Fibroblast of gingiva (primary cell): ENCODE measurements at places on chromosomes 1 and 21.

DNA sequence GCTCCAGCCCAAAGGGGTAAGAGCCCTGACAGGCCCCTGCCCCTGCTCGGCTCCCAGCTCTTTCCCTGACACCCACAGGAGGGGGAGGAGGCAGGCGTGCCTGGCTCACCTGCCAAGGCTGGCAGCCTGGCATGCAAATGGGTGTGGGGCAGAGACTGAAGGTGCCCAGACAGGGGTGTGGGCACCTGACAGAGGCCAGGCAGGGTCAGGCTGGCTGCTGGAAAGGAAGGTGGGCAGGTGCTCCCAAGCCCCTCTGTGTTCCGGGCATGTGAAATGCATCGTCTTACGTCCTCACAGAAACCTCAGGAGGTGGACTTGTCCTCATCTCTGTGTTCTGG lies 19.4 kb upstream of the CASZ1 start:
- no peak for DNase-seq

GRCh38 chr1:175839779-175840669 lies 96.6 kb upstream of the TNR start:
- DNase-seq, result no peak

- peak; percentile 54 for DNase-seq
These were observed 144.0 kb downstream of the KIF26B start for GRCh38 chr1:245298781-245299180.

GRCh38 chr1:59355361-59355760 lies 58.5 kb downstream of the FGGY start:
- peak; percentile 13 for DNase-seq

DNA sequence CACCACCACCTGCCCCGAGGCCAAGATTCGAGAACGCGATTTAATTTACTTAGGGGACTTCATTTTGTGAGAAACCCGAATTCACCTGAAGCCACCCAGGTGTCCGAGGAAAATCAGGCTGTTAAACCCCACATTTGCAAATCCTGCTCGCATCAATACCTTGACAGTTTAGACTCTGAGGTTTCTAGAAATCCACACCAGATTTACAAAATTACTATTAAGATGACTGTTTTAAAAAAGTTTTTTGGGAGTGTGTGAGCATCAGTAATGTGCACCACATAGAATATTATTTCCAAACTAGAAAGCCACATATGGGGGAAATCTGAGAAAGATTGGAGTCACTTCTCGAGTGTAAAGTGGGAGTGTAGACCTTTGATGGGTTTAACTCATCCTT lies 685 bp downstream of the RIMKLA start:
- DNase-seq, result no peak

DNA sequence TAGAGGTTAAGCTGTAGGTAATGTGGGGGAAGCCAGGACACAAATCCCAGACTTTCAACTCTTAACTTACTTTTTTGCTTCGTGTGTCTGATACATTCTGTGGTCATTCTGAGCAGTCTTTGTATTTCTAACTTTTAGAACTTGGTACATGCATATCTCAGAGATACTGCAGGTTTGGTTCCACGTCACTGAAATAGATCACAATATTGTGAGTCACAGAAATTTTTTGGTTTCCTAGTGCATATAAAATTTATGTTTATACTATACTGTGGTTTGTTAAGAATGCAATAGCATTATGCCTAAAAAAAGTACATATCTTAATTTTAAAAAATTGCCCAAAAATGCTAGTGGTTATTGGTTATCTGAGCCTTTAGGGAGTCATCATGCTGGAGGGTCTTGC lies 3.2 kb downstream of the URB2 start:
- no peak for DNase-seq

DNA sequence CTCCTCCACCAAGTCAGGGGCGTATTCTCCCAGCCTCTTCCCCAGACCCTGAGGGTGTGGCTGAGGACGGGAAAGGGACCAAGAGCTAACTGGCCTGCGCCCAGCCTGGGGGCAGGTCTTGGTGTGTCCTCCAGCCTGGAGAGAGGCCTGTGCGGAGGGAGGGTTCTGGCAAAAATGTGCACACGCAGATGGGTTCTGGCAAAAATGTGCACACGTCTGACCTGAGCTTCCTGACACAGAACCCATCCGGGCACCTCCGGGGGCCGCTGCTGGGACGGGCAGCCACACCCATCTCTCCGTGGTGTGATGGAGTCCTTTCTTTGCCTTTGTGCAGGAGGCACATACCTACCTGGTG lies 23.1 kb upstream of the PKP1 start:
- DNase-seq, result no peak

DNA sequence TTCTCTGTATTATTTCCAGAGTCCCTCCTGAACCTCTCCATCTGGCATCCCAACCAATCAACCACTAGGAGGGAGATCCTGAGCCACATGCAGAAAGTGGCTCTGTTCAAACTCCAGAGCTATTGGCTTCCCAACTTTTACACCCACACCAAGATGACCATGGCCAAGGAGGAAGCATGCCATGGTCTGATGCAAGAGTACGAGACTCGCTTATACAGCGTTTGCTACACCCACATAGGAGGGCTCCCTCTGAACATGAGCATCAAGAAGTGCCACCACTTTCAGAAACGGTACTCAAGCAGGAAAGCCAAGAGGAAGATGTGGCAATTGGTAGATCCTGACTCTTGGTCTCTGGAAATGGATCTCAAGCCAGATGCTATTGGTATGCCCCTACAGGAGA lies 23.6 kb downstream of the RGSL1 start:
- no peak for DNase-seq

GRCh38 chr1:43531906-43532584 lies 1.4 kb downstream of the PTPRF start:
- no peak for DNase-seq

DNA sequence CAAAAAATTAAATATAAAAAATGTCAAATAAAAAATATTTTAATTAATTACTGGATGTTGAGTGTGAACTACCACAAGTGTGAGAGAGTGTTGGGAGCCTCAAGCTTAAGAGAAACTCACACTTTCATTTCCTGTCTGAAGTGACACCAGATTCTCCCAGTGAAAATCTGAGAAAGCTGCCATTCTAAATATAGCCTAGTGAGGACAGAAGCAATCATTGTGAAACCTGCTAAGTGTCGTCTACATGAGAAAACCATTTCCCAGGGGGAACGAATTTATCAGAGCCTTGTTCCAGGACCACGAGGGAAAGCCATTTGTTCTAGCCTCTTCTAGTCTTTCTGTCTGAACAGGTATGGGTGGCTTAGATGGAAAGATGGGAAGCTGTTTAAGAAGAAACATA lies 329.3 kb upstream of the PRMT6 start:
- peak; percentile 8 for DNase-seq

DNA sequence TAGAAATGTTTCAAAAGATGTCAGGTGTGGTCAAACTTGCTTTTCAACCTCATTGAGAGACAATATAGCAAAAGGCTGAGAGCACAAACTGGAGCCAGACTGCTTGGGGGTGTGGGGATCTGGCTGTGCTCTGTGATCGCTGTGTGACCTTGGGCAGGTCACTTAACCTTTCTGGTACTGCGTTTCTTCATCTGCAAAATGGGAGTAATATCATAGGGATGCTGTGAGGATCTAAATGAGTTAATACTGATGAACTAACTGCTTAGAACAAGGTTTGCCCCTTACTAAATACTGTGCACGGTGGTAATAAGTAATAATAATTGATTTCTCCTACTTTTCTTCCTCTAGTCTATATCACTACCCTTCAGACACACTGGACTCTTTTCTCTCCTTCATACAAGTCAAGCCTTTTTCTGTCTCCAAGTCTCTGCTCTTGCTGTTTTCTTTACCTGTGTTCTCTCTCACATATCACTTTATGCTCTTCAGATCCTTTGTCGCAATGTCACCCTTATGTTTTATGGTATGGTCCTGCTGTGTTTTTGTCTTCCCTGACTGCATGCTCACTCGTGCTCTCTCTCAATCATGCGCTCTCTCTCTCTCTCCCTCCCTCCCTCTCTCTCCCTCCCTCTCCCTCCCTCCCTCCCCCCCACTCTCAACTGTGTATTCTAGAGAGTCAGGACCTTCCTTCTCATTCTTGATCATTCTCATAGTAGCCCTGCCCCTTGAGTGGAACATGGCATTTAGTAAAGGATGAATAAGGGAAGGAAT lies 3.3 kb downstream of the MGST3 start:
- no peak for DNase-seq

DNA sequence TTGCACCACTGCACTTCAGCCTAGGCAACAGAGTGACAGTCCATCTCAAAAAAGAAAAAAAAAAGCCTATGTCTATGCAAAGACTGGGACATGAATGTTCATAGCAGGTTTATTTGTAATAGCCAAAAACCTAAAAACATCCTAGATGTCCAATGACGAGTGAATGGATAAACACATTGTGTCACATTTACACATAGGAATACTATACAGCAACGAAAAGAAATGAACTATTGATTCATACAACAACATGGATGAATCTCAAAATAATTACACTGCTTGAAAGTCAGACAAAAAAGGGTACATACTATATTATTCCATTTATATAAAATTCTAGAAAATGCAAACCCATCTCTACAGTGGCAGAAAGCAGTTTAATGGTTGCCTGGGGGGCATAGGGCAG lies 7.9 kb downstream of the STYXL2 start:
- DNase-seq, result no peak
